ENCODE measurements at places on chromosomes 6 and 20.

GRCh38 chr20:56345911-56346310 lies 12.9 kb upstream of the FAM210B start:
- no peak for DNase-seq

DNA sequence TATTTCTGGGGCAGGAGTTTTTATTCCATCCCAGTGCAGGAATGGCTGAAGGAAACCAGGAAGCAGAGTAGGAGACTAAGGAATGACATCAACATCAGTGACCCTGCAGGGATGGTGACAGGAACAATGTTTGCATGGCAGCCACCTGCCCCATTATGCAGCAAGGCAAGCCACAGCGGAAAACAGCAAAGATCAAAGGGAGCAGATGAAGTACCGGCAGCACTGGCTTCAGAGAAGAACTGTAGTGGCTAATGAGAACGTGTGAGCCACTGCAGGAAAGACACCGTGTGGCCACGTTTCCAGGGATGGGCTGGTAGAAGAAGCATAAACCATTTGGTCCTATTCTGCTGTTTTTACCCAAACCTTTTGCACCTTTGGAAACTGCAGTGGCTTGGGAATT lies 52.9 kb upstream of the TAB2 start:
- DNase-seq, result no peak

GRCh38 chr20:18511571-18511970 lies 3.8 kb downstream of the SEC23B start:
- DNase-seq, result no peak

DNA sequence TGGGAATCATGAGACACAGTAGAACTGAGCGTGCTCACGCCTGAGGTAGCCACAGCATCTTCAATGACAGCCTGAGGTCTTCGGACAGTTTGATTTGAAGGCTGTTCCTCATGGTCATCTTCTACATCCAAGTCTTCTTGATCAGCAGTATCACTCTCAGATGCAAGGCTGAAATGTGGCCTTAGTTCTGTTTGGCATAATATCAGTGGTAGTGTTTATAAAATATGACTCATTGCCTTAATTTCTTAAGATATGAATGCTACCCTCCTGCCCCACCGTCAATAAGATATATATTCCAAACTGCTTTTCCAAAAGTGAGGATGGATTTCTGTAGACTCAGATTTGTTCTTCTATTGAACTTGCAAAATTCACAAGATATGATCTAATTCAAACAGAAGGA lies 17.5 kb upstream of the MAP7 start:
- DNase-seq, result no peak

DNA sequence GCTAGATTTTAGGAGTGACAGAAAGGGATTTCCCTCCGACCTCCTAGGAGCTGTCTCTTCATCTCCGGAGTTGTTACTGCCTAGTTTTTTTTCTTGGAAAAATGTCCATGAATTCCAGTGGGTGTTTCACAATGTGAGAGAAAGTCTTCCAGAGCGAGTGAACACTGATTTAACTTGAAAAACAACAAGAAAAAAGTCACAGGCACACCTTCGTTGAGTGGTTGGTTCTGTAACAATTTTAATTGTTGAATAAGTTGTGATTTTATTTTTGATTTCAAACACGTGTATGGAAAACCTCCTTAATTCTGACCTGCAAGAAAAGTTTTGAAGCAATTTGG lies 2.9 kb downstream of the TFAP2C start:
- no peak for DNase-seq

DNA sequence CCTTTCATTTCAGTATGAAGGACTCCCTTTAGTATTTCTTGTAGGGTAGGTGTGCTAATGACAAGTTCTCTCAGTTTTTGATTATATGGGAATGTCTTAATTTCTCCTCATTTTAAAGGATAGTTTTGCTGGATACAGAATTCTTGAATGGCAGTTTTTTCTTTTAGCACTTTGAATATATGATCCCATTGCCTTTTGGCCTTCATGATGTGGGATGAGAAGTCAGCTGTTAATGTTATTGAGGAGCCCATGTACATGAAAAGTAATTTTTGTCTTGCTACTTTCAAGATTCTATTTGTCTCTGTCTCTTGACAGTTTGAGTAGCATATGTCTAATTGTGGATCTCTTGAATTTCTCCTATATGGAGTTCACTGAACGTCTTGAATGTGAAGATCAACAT lies 30.9 kb downstream of the RSPH3 start:
- no peak for DNase-seq

DNA sequence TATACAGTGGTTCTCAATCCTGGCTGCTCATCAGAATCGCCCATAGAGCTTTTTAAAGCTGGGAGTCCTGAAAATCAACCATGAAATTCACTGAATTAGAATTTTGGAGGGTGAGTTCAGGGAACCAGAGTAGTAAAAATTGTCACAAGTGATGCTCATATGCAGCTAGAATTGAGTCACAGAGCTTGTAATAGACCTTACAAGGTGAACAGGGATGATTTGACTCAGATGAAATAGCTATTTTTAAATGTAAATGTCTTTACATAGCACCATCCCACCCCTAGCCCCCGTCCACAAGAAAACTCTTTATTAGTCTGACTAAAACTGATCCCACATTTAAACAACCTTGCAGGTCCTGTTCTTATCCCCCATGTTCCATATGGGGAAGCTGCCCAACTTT lies 531.7 kb downstream of the LMBRD1 start:
- no peak for DNase-seq

GRCh38 chr6:43878823-43879495 lies 108.9 kb downstream of the VEGFA start:
- DNase-seq, result no peak

GRCh38 chr6:121619987-121620740 lies 184.7 kb downstream of the GJA1 start:
- no peak for DNase-seq

- DNase-seq, result no peak
These were observed 7.8 kb upstream of the PACSIN1 start for GRCh38 chr6:34457742-34458735.

DNA sequence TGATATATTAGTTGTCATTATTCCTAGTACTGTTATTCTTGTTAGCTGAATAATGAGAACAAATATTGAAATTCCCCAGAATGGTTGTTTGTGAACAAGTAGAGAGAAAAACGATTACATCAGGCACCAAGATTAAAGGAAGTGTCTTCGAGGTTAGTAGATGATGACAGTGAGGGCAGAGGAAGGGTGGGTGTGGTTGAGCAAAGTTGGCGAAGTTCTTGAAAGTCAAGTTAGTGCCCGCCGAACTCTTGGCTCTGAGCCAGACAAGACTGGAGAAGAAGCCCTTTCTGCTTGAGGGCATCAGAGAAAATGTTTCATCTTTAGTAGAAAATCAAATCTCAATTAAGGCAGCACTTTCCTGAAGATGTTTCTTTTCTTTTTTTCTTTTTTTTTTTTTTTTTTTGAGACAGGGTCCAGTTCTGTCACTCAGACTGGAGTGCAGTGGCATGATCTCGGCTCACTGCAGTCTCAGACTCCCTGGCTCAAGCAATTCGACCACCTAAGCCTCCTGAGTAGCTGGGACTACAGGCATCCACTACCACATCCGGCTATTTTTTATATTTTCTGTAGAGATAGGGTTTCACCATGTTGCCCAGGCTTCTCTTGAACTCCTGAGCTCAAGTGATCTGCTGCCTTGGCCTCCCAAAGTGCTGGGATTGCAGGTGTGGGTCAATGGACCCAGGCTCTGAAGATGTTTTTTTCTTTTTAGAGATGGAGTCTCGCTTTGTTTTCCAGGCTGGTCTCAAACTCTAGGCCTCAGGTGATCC lies 77.1 kb downstream of the SGK1 start:
- DNase-seq, result no peak

GRCh38 chr6:165658395-165659058 lies 4.5 kb downstream of the PDE10A start:
- DNase-seq, result no peak

- no peak for DNase-seq
These were observed 58.9 kb upstream of the KLHL31 start for GRCh38 chr6:53724501-53724900.

- no peak for DNase-seq
These were observed 7.4 kb upstream of the PNRC1 start for GRCh38 chr6:89073014-89073620.

GRCh38 chr6:29708432-29709179 lies 14.6 kb upstream of the HLA-F start:
- no peak for DNase-seq

DNA sequence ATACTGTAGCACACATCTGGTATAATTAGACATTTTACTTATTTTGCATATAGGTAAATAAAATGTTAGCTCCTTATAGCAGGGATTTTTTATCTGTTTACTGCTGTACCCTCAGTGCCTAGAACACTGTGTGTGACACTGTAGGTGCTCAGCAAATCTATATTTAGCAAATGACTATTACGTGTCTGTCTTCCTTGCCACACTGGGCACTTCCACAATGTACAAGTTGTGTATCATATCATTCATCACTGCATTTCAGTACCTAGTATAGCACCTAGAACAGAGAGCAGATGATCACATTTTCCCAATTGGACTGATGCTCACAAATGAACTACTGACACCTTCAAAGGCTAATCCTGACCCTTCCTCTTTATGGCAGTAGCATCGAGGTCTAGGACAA lies 115.6 kb downstream of the MYB start:
- DNase-seq, result no peak

GRCh38 chr20:42392442-42392841 lies 774.3 kb upstream of the CHD6 start:
- no peak for DNase-seq

Data from cortex of kidney (tissue), 1 donor.